Fibroblast of skin of scalp (primary cell): ENCODE measurements at places on chromosomes 12 and 14.
A peak's percentile ranks its signal among the peaks of the same experiment; 100 is the strongest.

GRCh38 chr14:68133856-68134255 is 314.3 kb downstream of the RAD51B start:
- no peak for DNase-seq

DNA sequence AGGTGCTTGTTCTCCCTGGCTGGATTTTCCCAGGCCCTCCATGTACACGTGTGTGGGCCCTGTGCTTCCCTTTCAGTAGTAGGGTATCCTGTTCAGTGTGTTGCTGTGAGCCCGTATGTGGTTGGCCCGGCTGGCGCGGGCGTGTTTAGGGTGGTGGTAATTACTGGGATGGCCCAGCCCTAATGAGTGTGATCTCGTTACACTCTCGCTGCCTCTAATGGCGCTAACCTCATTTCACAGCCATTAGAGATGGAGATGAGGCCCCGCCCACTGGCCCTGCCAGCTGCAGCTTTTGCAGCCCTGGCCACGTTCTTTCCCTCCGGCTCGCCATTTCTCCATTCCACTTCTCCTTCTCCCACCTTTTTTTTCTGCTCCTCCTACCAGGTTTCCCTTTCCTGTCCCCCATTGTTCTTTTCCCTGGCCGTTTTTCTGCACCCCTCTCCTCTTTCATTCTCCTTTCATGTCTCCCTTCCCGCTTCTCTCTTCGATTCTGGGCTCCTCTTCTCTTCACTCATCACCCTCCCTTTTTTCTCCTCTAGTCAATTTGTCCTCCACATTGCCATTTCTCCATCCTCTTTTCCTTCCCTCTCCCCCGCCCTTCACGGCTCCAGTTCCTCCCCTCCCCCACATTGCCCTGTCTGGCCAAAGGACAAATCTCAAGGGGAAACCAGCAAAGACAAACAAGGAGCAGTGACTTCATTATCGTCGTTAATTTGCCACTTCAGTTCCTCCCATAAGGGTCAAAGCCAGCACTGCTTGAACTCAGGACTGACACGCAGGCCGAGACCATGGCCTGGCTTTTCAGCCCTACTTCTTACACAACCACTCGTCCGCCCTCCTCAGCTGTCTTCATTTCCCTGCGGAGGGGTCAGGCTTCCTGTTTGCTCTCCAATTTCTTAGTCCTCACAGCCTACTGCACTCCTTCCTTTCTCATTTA is 6.8 kb downstream of the ZFHX2 start:
- DNase-seq: no peak

DNA sequence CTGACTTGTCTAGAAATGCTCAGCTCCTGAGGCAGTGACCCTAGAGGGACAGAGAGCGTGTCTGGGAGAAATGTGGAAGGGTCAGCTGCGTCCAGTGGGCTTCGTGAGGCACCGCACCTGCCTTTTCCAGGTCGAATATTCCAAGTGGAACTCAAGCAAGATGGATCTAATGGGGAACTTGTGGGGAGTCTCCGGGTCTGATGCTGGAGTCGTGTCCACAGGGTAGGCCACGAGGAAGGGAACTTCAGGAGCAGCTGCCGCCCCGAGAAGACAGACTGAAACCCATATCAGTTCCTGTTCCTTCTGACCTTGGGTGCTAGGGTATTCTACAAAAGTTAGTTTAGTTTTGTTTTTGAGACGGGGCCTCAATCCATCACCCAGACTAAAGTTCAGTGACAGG is 67.5 kb downstream of the TNFAIP2 start:
- no peak for DNase-seq

DNA sequence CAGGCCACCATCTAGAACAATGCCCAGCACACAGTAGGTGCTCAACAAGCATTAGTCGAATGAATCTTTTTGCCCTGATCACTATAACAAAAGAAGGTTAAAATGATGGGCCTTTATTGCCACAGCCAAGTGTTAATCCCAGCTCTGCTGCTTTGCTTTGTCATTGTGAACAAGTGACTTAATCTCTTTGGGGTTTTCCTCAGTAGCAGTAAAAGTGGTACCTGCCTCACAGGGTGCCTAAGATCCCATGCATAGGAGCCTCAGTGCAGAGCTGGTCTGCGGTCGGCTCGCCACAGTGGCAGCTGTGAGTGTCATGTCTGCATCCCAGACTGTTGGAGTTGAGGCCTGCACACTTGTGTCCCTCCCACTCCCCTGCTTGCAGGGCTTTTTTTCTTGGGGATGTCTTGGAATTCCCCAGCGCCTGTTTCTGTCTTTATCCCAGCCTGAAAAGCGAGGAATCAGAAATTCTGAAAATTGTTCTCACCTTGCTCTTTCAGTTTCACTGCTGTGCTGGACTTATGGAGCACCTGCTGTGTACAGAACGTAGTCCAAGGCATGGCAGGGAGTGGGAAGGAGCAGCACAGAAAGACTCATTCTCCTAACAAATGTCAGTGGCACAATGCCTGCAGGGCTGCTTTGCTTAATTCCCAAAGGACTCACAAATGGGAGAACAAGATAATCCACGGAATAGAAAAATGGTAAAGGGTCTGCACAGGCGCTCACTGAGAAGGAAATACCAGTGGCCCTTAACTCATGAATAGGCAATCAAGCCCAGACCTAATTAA is 90.8 kb downstream of the EML1 start:
- DNase-seq: no peak

- no peak for DNase-seq
Measured at GRCh38 chr12:93456077-93456476, 11.2 kb upstream of the MRPL42 start.

GRCh38 chr12:53044896-53045695 is 4.8 kb upstream of the TNS2 start:
- DNase-seq: no peak

DNA sequence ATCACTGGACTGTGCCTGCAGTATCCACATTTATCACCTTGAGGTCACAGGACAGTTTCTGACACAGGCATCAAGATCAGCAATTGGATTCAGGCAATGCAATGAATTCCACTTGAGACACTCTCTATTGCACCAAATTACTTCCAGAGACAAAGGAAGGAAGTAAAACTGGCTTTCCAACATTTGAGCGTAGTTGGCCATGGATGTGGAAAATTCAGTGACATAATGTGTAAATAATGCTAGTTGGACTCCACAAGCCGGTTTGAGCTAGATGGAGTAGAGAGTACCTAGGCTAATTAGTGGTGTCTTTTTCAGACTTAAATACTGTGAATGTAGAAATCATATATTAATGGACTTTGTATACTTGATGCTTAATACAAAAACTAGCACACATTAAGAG is 168.3 kb upstream of the SYT1 start:
- DNase-seq: no peak

DNA sequence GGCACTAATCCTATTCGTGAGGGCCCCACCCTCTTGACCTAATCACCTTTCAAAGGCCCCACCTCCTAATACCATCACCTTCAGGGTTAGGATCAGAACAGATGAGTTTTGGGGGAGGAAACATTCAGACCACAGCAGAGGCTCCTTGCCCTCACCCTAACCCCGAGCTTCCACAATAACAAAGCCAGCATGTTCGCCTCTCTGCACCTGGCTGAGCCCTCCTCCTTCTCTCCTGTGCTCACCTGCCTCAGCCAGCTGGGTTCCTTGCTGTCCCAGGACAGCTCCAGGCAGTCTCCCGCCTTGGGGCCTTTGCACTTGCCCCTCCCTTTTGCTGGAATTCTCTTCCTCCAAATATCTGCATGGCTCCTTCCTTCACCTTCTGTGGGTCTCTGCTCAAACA is 9.7 kb upstream of the RAN start:
- DNase-seq: no peak

DNA sequence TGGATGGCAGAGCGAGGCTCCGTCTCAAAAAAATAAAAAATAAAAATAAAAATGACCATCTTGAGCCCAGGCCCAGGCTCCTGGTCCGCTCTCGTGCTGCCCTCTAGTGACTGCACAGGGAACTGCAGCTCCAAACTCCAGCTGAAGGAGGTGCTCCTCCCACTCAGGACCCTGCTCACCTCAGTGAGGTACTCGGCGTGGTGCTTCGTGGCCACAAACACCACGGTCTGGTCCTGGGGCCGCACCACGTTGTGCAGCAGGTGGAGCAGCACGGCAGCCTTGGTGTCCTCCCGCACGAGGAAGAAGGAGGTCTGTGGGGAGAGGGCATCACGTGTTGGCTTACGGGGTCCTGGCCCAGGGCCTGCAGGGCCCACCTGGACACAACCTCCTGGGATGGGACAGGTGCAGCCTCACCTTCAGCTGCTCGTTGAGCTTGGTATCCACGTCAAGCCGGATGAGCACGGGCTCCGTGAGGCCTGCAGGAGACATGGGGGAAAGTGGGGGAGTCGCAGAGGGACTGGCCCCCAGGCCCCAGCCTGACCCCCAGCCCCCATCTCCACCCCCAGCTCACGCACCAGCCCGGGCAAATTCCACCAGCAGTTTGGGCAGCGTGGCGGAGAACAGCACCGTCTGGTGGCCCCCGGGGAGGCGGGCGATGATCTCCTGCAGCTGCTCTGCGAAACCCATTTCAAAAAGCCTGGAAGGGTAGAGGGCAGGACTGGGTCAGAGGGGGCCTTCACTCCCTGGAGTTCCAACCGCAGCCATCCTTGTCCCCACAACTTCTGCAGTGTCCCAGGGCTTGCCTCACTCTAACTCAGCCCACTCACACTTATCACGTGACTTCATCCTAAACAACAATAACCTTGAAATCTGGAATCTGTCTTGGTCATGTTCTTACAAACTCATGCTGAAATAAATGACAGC is 10.6 kb downstream of the DDX54 start:
- peak; percentile 54 for DNase-seq

DNA sequence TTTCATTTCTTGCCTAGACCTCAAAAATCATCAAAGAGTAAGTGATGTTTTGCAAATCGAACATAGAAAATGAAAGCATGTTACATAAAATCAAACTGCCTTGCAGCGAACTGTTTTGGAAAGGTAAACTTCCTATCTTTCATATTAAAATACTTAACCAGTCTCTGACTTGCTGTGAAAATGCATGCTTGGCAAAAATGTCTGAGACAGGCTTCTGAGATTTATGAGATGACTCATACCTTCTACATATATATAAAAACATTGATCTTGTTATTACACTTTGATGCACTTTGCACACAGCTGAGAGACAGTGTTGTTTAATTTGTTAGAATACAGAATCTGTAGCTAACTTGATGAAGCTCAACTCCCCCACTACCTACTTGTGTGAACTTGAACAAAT is 179.1 kb downstream of the KITLG start:
- peak; percentile 55 for DNase-seq

- DNase-seq: no peak
Measured at GRCh38 chr12:130266751-130267150, 70.9 kb upstream of the PIWIL1 start.

- DNase-seq: peak; percentile 39
Measured at GRCh38 chr14:101004954-101005353, 101.4 kb upstream of the RTL1 start.

- no peak for DNase-seq
Measured at GRCh38 chr12:96720363-96720705, 186.7 kb upstream of the NEDD1 start.

GRCh38 chr12:42923583-42923982 is 334.0 kb upstream of the PRICKLE1 start:
- no peak for DNase-seq

DNA sequence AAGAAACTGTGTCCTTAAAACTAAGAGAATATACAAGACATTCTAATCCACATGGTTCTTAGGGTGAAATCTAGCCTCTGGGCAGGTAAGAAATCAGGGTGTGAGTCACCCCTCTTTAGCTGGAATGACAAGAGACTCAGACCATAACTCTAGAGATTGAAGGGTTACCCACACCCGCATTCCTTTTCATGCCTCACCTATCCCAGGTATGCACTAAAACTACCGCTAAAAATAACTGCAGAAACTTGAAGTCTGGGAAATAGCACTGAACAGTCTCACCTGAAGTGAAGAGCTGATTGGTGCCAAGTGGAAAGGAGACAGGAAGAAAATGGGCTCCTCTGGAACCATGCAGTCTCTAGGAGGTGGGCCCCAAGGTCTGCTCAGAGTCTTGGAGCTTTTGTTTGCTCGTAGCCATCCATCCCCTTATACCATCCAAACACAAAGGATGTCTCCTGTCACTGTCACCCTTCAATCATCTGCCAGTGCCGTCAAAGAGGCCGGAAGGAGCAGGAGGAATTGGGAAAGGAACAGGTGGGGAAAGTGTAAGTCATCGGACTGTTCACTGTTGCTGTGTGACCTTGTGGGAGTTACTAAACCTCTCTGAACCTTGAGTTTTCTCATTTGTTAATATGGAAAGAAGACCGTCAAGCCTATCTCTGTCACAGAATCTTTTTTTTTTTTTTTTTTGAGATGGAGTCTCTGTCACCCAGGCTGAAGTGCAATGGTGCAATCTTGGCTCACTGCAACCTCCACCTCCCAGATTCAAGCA is 22.4 kb downstream of the DDX47 start:
- DNase-seq: no peak

- peak; percentile 19 for DNase-seq
Measured at GRCh38 chr14:28785096-28785952, 18.7 kb downstream of the FOXG1 start.

GRCh38 chr12:1946296-1946695 is 27.8 kb upstream of the CACNA2D4 start:
- DNase-seq: no peak

- peak; percentile 7 for DNase-seq
Measured at GRCh38 chr14:67319142-67319541, 40.5 kb downstream of the ATP6V1D start.

- no peak for DNase-seq
Measured at GRCh38 chr12:132302466-132303358, 26.7 kb downstream of the GALNT9 start.

DNA sequence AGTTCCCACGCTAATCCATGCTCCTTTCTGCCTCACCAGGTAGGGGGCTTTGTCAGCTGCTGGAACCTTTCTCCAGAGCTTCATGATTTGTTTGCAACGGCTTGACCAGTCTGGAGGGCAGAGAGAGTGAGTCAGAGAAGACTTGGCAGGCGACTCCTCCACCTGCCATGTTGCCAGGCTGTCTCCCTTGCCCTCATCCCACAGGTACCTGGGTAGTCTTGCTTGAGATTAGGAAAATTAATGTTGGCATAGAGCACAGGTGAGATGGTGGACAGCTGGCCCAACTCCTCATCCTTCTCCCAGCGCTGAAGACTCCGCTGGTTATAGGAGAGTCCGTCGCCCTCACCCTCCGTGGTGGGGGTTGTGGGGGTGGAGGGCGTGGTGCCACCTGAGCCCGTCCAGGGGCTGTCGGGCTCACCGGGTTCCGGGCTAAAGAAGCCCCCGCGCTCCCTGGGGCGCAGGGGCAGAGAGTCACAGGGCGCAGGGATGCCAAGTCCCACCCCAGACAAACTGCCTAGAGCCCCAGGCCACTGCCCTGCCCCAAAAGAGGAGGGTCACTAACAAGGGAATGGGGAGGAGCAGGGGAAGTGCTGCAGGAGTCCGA is 18.6 kb downstream of the KMT2D start:
- no peak for DNase-seq

DNA sequence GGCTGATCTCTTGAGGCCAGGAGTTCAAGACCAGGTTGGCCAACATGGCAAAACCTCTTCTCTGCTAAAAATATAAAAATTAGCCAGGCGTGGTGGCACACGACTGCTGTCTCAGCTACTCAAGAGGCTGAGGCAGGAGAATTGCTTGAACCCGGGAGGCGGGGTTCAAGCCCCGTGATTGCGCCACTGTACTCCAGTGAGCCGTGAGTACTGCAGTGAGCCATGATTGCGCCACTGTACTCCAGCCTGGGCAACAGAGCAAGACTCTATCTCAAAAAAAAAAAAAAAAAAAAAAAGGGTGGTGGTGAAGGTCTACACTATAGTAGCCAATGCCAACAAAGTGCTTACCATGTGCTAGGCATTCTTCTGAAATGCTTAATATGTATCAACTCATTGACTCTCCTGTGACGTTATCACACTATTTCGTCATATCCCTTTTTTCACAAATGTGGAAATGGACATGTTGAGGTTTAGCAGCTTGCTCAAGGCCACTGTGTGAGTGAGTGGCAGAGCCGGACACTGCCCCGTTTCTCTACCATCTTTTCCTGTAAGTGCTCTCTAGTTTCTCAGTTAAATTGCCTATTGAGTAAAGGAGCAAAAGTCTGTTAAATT is 59.6 kb downstream of the GNS start:
- DNase-seq: no peak
